ENCODE measurements at places on chromosomes 6 and 20.
A peak's percentile ranks its signal among the peaks of the same experiment; 100 is the strongest.

- DNase-seq, result no peak
These were observed 13.6 kb upstream of the CEP85L start for GRCh38 chr6:118665011-118665410.

DNA sequence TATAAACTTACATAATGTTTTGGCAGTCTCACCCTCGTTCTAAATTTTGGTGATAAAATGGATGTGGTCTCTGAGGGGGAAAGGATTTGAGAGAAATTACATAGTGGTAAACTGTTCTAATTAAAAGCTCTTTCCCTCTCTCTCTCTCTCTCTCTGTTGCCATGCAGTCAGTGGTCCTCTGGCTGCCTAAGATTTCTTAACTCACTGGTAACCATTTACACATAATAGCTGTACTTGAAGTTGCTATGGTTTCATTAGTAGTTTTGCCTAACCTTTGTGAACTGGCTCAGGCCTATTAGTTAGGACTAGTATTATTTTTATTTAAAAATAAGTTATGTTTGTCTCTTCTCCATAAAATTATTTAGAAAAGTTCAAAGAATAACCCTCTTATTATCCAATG, 42.0 kb downstream of the MAPK14 start:
- DNase-seq, result no peak

- peak; percentile 92 for DNase-seq
These were observed at the start of gene TUBB for GRCh38 chr6:30719791-30720737. TUBB (plus strand) TSS chr6:30720352; CDS start chr6:30720507, 155 bp downstream.

- DNase-seq, result no peak
These were observed 8.5 kb downstream of the EEF1A2 start for GRCh38 chr20:63490416-63490815.

DNA sequence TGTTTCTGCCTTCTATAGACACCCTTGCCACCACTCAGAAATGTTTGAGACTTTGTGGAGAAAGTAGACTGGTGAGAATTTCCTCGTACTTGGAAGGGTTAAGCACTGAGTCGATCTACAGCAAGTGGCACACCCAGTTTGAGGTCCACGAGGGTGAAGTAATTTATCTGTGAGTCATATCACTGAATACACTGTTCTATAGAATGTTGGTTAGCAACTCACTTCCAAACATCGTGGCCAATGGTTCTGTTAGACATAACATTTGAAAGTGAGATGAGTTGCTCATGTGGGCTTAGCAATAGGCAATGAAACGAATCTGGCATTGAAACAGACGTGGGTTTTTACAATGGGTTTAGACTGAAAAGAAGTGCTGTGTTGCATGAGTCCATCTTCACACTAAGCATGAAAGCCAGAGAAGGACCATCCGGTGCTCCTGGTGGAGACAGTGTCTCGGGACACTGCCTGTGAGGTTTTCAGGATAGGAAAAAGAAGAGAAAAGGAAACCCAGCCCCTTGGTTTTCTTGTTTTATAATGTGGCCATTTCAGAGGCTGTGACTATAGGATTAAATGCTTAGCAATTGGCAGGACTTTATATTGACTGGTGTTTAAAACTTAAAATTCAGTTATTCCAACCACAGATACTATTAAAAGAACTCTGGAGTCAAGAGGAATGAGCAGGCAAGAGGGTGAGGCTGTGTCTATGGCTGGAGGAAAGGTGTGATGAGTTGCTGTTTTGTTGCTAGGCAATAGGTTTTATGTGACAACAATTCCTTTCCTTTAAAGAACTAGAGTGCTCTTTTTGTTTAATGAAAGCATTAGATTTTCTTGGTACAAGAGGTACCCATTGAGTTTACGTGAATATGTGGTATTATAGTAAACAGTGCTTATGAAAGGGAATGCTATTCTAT, 31.0 kb upstream of the EZR start:
- DNase-seq, result no peak

DNA sequence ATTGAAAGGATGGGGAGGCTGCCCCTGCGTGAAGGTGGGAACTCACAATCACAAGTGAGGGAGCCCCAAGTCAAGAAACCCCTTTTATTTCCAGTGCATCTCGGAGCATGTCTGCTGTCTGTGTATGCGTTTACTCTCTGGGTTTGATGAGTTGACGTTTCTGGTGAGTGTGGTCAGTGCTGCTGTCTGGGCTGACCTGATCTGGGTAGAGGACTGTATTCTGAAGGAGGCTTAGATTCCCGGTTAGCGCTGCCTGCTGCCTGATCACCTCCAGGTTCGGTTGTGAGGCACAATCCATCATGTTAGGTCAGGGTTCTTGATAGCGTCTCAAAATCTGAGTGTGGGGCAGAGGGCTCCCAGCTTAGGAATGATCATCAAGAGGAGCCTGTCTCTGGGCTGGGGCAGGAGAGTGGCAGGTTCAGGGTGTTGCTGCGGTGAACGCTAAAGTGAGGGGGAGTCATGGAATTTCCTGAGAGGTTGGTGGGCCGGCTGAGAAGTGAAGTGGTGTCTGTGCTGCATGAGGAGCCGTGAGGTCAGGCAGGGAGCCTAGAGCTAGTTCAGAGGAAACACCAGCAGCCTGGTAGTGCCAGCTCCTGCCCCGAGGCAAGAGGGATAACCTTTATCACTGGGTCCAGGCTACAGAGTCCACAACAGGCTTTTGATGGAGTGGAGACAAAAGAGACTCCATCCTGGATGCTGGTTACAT, 225.3 kb upstream of the CST7 start:
- no peak for DNase-seq

- no peak for DNase-seq
These were observed 152.7 kb upstream of the ENPP5 start for GRCh38 chr6:46323312-46323965.

DNA sequence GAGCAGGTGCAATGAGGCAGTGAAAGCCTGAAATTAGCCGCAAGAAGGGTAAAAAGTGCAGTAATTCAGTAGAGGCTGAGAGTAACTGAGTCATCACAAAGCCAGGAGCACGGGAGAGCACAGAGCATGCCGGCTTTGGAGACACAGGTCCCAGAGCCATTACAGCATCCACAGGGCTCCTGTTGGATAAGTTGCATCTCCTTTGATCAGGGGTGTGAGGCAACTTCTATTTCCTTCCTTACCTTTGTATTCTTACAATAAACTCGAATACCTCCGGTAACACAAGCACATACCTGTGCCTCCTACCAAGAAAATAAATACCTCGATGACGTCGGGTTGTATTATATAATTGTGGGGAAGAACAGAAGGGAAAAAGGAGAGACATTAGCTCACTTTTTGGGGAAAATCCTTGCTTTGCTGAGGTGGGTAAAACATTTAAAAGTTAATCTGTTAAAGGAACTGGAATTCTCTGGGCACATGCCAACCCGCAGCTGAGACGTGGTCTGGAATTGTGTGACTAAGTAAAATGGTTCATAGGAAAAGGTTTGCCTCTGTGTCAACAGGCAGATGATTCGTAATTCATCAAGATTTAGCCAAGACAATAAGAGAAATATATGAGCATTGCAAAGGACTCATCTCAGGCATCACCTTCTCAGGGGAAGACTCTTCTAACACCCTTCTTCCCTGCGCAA, 360.7 kb upstream of the ZFP64 start:
- DNase-seq, result no peak

DNA sequence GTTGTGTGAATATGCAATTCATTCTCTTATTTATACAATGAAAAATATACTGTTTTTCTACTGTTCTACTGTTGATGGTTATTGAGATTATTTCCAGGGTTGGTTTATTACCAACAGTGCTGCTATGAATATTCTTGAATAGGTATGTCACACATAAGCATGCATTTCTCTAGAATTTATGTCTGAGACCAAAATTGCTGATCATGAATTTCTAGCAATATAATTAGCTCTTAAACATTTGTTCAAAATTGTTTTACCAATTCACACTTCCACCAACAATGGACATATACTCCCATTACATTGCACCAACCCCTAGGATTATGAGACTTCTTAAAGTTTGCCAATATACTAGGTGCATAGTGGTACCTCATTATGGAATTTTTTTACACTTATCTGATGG, 164.1 kb upstream of the KCNQ5 start:
- no peak for DNase-seq

DNA sequence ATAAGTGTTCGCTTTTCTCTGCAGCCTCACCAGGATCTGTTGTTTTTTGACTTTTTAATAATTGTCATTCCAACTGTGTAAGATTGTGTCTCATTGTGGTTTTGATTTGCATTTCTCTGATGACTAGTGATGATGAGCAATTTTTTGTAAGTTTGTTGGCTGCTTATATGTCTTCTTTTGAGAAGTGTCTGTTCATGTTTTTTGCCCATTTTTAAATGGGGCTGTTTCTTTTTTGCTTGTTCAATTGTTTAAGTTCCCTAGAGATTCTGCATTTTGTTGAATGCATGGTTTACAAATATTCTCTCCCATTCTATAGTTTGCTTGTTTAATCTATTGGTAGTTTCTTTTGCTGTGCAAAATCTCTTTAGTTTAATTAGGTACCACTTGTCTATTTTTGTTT, 295.9 kb downstream of the PACRG start:
- no peak for DNase-seq

DNA sequence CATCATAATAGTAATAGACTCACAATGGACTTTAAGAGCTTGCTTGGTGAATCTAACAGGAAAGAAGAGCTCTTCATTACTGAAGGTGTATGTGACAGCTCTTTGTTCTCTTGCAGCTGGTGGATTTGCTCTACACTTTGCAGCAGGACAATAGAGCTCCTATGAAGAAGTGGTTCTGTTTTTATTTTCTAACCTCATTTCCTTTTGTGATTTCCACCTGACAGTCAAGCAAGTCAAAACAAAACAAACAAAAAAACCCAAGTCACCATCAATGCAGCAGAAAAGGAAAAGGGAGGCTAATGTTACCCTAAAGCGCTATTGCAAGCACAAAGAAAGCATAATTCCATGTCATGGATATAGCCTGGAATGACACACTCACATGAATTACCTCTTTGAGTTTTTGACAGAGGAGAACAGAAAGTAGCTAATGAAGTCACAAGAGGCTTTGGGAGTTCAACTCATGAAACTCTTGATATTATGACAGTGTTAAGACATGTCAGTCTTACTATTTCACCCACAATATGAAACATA, 1188.1 kb downstream of the EPHA7 start:
- DNase-seq, result no peak

- DNase-seq, result no peak
These were observed 142.9 kb upstream of the OLIG3 start for GRCh38 chr6:137637121-137637520.

All from tibial nerve (tissue), 4 donors.